ENCODE measurements at places on chromosomes 16 and 17.
A peak's percentile ranks its signal among the peaks of the same experiment; 100 is the strongest.

DNA sequence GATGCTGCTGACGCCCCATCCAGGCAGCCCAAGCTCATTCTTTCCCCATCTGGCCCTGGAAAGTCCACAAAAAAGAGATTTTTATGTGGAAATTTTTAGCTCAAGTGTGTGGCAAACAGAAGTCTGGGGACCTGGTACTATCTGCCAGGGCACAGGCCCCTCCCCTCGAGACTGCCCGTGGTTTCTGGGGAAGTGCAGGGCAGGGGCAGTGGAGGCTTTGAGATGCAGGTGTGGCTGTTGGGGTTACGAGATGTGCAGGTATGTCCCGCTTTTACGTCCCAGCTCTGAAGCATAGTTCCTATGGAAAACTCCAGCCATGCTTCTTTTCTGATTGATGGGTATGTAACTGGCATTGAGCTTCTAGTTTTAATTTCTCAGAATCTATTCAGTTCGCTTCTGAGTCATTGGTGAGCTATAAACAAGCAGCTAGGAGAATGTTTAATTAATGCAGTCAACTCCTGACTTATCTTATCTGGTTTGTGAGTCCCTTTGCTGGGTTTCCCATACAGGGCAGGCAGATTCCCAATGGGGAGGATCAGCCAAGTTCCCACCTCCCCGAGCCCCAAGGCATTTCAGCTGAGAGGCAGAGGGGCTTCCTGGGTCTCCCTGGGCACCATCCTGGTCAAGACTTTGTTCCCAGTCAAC lies 16.2 kb downstream of the TBX4 start:
- DNase-seq = no peak

DNA sequence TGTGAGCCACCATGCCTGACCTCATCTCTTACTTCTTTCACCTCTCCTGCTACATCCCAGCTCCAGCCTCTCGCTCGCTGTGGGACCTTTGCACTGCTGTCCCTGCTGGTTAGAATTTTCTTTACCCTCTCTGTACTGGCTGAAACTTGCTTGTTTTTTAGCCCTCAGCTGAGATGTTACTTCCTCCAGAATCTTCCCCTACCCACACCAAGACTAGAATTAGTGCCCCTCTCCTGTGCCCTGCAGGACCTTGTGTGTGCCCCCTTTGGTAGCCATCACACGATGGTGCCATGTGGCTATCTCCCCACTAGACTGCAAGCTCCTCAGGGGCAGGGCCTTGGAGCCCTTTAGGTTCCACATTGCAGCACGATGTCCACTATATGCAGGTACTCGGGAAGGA lies 84.1 kb downstream of the AIPL1 start:
- DNase-seq = no peak

DNA sequence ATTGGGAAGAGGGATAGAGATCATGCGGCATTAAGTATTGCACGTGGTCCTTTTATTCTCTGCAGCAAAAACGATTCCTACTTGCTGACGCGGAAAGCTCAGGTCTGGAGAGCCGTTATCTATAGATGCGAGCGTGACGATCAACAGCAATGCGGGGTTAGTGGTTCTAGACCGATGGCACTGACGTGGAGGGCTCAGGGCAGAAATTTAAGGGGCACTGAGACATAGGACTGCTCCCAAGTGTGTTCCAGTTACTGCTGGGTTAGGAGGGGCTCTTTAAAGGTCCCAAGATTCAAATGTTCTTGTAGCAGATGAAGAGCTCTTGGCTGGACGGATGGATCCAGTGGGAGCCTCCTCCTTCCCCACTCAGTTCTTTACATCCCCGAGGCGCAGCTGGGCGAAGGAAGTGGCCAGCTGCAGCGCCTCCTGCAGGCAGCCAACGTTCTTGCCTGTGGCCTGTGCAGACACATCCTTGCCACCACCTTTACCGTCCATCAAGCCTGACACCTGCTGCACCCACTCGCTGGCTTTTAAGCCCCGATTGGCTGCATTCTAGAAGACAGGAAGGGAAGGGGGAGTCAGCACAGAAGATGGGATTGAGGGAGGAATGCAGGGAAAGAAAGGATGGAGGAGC lies 732 bp upstream of the EXOSC6 start:
- no peak for DNase-seq

GRCh38 chr17:6780886-6781285 lies 4.9 kb downstream of the FBXO39 start:
- DNase-seq = no peak

- no peak for DNase-seq
Measured at GRCh38 chr16:27436921-27437650, 35.1 kb downstream of the IL21R start.

- DNase-seq = no peak
Measured at GRCh38 chr16:82192665-82193064, 22.6 kb upstream of the MPHOSPH6 start.

- DNase-seq = no peak
Measured at GRCh38 chr16:66169817-66170216, 196.7 kb upstream of the CDH5 start.

GRCh38 chr17:80071116-80071841 lies 30.1 kb upstream of the GAA start:
- no peak for DNase-seq

GRCh38 chr17:13931111-13931526 lies 138.2 kb upstream of the COX10 start:
- DNase-seq = no peak

GRCh38 chr17:17899486-17899885 lies 62.7 kb upstream of the SREBF1 start:
- DNase-seq = no peak

GRCh38 chr16:86392436-86393152 lies 117.7 kb upstream of the FOXF1 start:
- no peak for DNase-seq

DNA sequence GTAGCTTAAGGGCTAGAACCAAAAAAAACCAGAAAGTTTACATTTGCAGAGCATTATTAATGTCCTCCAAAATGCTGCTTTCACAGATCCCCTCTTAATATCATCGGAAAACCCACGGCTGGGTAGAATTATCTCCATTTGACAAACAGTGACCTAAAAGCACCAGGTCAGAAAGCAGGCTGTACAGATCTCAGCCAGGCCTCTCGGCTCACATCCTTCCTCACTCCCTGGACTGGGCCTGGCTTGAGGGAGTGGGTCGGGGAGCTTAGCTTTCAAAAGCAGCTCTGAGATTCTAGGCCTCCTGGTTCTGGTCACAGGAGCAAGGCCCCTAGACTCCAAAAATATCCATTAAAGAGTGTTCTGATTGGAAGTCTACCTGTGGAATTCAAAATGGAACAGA lies 9.1 kb upstream of the SLC12A3 start:
- no peak for DNase-seq

DNA sequence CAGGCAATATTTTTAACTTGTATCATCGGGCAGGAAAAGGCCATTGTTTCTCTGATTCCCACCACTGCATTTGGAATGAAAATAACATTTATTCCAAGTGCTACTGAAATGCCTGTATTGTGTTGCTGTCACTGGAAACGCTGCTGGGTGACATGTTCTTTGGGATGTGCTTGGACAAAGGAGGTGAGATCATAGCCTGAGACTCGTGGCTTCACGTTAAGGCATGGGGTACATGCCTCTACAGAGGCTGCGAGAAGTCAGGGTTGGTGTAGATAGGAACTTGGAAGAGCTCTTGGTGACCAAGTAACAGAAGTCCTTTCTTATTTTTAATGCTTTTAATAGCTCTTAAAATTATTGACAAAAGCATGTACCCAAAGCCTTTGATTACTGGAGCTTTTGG lies 58.8 kb upstream of the MAF start:
- no peak for DNase-seq

DNA sequence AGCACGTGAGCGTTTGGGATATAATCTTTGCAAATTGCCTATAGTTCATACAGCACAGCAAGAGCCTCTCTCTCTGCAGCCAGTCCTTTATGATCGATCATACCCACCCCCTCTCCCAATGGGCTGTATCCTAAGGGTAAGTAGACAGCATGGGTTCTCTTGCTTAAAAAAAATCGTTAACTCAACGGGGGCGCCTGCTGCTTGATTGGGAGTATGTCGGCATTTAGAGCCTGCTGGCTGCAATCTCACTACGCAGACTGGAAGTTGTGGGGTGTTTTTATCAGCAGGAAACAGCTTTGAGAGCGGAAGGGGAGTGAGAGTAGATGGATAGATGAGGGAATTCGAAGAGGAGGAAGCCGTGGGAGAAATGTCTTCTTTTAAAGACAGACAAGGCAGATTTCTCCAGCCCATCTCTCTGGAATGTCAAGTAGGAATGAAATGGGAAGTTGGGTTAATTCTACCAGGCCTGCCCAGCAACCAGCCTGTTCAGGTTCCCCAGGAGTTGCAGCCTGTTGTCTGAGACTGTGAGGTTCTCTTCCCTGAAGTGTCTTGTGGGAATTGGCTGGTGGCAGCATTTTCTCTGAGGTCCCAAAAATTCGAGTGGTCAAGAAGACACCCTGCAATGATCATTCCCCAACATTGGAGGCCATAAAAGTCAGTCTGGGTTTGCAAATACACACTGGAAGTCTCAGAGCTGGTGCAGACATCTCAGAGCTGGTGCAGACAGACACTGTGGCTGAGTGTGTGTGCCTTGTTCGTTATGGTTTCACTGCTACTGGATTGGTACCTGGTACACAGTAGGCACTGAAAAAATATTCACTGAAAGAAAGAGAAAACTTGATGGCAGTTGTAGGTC lies 65.6 kb downstream of the PRKCB start:
- DNase-seq = no peak

DNA sequence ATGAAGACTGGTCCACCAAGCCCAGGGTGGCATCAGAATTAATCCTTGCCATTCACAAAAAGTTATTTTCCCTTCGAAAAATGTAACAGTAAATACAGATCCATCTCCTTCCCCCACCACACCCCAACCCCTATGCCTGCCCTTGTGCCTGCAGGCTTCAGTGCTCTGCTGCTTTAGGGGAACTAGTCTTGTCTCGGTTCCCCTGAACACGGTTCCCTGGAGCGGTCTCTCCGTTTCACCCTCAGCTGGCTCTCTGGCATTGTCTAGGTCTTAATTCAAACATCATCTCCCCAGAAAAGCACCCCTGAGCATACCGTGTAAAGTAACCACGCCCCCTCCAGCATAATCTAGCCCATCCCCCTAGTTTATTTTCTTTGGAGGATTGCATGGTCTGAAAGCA lies 25.8 kb downstream of the EMP2 start:
- no peak for DNase-seq

- no peak for DNase-seq
Measured at GRCh38 chr16:24524855-24525677, 14.3 kb upstream of the RBBP6 start.

DNA sequence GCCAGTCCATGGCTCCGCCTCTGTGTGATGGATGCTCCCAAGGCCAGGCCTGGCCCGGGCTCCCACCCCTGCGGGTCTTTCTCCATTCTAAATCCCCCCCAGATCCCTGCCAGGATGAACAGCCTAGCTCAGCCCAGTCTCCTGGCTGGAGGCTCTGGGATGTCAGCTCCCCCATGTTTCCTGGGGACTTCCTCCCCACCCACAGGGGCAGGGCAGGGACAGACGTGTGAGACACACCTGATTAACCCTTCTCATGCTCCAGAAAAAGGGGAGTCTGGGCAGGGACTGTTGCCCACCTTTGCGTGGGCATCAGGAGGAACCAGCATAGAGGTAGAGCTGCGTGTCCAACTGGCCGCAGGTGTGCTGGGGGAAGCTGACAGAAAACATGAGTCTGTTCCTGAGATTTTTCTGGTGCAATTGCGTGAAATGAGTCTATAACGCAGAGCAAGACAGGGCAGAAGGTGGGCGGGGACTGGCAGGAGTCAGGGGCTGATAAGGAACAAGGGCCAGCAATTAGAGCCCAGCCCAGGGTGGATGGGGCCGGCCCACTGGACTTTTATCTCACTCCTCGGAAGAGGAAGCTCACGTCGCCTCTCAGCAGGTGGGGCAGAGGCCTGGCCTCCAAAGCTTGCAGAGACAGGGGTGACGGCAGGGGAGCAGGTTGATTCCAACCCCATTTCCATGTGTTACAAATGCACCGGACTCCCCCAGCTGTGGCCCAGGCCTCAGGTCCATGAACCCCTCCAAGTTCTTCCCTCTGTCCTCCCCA lies 238.2 kb downstream of the RBFOX3 start:
- DNase-seq = no peak

- no peak for DNase-seq
Measured at GRCh38 chr17:57313097-57313835, 56.9 kb downstream of the MSI2 start.

DNA sequence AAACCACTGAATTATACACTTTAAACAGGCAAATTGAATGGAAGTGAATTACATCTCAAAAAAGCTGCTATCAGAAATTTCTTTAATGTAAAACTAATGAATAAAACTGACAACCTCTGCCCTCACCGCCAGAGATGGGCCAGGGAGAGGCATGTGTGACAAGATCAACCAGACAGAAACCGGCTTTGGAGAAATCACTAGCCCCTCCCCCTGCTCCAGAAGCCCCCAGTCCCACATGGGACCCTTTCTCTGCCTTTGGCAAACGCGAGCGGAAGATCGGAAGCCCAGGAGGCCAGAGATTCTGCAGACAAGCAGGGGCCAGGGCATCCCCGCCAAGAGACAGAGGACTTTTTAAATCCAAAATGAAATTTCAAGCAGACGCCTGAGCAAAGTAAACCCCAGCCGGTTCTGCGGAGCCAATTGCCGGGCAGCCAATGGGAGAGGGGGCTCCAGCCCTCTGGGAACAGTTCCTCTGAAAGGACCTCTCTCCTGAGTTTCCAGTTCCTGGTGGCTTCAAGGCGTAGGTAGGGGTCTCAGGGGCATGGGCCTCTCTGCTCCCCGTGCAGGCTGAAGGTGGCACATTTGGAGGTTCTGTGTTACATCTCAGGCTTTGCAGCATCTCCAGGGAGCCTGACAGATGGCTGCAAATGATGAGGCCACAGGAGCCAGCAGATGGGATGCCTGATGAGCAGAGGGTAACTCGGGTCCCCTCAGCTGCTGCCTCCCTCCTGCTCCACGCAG lies 118.1 kb downstream of the GSG1L start:
- DNase-seq = no peak

DNA sequence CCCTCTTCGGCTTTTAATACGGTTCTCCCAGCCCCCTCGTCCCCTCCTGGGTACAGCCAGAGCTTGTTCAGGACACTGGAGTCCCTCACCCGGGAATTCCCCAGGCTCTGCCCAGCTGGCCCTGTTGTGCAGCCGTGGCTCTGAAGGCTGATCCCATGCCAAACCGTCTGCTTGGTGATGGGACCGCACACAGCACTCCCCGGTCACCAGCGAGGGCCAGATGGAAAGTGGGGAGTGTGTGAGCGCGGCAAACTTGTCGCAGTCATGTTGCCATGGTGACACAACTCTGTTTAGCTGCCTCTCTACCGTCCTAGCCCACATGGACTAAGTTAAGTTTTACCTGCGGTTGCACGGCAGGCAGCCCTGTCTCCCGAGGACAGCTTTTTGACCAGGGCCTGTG lies 107.9 kb downstream of the RAP1GAP2 start:
- DNase-seq = peak; percentile 47

GRCh38 chr17:81035521-81036196 lies 708 bp downstream of the BAIAP2 start:
- no peak for DNase-seq

DNA sequence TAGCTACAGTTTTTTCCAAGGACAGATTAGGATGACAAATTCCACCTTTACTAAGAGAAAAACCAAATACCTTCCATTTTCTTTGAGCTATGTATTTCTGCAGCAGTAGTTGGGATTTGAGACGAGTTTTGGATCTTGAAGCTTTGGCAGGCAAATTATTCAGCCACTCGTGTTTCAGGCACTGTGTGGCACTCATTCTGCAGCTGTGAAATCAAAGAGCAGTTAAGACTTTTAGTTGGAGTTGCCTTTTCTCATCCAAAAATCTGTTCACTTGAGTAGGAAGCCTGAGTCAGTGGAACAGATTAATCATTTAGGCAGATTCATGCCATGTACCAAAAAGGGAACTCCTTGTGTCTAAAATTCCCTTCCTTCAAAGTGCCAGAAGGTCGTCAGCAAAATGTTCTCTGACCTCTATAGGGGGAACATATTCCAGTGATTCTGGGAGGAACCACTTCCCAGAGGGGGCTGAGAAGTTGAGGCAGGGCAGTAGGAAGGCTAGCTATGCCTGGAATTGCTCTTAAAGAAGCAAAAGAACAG lies 20.1 kb downstream of the ORC6 start:
- no peak for DNase-seq

Data from renal cortex interstitium (tissue), 15 donors.